ENCODE measurements at places on chromosomes 1 and 21.

- no peak for DNase-seq
These were observed 256.6 kb upstream of the RGS18 start for GRCh38 chr1:191901651-191902050.

GRCh38 chr1:151492120-151492519, 19.1 kb upstream of the CGN start:
- DNase-seq: no peak

- DNase-seq: no peak
These were observed 4.8 kb downstream of the MFSD2A start for GRCh38 chr1:39959651-39960333.

DNA sequence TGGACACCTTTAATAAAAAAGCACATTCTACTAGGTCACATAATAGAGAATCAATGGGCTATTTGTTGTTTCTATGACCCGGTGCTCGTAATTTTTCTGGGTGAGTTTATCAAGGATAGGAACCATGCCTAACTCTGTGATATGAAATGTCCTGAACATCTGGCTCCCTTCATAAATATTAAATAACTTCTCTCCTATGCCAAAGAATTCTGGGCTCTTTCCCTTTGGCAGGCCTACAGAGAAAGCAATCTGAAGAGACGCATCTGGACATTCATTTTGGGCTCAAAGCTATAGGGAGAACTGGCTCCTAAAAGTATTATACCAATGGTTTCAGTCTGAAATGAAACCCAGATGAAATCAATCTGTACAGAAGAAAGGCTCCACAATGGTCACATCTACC, 38.8 kb upstream of the ANGPTL7 start:
- DNase-seq: no peak

DNA sequence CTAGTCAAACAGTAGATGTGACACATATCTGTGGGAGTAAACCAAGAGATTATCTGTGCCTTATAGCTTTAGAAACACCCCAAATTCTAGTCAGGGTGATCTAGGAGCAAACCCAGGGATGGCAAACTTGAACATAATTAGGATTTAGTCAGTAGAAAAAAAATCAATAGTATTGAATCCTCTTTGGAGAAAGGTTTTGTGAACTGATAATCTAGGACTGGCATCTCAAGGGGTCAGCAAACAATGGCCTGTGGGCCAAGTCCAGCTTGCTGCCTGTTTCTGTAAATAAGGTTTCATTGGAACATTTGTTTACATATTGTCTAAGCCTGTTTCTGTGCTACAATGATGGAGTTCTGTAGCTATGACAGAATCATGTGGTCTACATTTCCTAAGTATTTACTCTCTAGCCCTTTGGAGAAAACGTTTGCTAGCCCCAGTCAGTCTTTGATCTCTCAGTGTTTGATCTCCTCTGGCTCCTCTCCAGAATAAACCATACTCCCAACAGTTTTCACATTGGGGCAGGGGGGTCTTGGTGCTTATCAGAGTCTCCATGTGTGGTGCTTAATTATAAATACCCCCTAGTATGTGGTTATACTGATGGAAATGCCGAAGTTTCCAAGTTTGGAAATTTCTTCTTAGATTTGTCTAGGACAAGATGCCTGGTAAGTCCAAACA, 385.8 kb downstream of the NTNG1 start:
- no peak for DNase-seq

GRCh38 chr21:36134803-36135390, at the start of gene CBR3:
Gene CBR3 (plus strand): TSS chr21:36135079. CDS start chr21:36135193, 114 bp downstream.
- DNase-seq: no peak

DNA sequence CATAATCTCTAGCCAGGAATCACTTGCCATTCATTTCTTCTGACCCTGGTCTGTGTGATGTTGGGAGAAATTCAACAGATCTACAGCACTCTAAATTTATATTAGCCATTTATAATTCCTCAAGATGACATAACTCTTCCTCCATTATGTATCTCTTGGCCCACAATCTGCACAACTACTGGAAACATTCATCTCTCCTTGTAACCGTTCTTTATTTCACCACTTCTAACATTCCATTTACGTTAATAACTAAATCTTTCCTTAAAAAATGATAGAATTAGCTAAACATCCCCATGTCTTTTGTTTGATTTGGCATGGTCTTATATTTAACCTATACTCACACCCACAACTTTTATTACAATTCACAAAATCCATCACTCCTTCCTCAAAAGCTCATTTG, 166.0 kb downstream of the COL11A1 start:
- no peak for DNase-seq

DNA sequence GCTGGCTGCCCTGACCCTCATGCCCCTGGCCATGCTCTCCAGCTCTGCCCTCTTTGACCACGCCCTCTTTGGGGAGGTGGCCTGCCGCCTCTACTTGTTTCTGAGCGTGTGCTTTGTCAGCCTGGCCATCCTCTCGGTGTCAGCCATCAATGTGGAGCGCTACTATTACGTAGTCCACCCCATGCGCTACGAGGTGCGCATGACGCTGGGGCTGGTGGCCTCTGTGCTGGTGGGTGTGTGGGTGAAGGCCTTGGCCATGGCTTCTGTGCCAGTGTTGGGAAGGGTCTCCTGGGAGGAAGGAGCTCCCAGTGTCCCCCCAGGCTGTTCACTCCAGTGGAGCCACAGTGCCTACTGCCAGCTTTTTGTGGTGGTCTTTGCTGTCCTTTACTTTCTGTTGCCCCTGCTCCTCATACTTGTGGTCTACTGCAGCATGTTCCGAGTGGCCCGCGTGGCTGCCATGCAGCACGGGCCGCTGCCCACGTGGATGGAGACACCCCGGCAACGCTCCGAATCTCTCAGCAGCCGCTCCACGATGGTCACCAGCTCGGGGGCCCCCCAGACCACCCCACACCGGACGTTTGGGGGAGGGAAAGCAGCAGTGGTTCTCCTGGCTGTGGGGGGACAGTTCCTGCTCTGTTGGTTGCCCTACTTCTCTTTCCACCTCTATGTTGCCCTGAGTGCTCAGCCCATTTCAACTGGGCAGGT, 3.8 kb downstream of the GPR61 start:
- DNase-seq: no peak

- no peak for DNase-seq
These were observed 21.9 kb upstream of the XPR1 start for GRCh38 chr1:180609643-180610555.

DNA sequence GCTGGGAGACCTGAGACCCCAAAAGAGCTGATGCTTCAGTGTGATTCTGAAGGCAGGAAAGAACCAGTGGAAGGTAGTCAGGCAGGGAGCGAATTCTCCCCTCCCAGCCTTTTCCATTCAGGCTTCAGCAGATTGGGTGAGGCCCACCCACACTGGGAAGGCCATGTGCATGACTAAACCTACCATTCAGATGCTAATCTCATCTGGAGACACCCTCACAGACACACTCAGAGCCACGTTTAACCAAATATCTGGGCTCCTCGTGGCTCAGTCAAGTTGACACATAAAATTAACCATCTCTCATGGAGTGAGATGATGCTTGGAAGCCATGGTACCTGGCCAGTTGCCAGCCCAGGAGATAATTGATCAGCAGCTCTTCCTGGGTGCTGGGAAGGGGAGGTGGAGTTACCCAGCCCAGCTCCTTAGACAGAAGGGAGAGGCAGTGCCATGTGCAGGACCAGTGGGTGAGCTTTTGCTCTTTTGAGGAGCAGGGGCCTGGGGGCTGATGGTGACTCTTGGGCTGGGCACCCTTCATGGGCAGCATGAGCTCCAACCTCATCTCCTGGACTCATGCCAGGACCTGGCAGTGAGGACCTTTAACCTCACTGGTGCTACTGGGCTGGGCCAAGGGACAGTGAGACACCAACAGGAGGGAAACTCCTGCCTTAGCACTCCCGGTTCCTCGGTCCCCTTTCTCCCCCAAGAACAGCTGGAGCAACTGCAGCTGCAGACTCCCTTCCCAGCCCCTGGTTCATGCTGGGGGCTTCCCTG, 89.0 kb upstream of the ACTL8 start:
- no peak for DNase-seq

DNA sequence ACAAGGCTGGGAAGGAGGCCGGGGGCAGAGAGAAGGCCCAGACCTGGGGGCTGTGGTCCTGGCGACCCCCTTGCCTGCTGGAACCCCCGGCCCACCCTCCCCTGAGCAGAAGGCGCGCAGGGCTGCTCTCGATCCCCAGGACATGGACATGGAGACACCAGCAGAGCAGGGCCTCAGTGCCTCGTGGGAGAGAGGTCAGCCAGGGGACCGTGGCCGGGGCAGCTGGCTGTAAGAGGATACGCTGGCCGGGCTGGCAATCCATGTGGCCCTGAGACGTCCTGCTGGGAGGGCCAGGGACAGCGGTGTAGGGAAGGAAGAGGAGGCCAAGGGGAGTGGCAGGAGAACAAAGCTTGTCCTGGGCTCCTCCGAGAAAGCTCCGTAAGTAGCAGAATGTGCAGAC, 132.2 kb downstream of the CASZ1 start:
- no peak for DNase-seq

Measured in NCI-H2081 (cell line).